Stimulated activated naive CD4-positive, alpha-beta T cell treated with Interleukin-2 at 50 U/mL for 16 hours (primary cell): ENCODE measurements at places on chromosomes 6 and 20.

DNA sequence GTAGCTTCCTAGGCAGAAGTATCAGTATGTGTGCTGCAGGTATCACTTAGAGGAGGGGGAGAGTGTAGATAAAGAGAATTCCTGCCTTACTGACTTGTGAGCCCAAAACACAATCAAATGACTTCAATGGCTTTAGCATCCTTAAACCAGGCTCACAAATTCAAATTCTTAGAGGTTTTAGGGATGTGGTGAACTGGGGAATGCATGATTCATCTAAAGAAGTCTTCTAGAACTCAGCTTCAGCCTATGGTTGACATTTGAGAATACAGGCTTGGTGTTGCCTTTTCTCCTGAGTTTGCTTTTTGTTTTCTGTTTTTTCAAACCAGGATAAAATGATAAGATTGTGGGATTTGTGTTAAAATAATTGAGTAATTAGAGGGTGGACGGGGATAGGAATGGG is 14.4 kb downstream of the SNRPC start:
- DNase-seq: no peak

DNA sequence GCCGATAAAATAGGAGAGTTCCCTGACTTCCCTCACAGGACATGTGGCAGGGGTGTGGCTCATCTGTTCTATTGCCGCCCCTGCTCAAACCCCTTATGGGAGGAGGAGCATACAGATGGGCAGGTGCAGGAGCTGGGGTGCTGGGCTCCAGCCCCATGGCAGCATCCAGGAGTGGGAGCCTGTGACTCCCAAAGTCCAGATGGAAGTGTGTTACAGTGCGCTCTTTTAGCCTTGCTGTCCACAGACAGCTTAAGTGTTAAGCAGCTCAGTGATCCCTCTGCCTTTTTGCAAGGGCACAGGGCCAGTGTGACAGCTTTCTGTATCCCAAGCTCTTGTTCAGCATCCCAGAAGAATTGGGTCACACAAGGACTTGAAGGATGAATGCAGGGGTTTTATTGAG is 212.3 kb upstream of the MYLIP start:
- no peak for DNase-seq

GRCh38 chr20:38126146-38126921 is 38.7 kb downstream of the TGM2 start:
- no peak for DNase-seq

DNA sequence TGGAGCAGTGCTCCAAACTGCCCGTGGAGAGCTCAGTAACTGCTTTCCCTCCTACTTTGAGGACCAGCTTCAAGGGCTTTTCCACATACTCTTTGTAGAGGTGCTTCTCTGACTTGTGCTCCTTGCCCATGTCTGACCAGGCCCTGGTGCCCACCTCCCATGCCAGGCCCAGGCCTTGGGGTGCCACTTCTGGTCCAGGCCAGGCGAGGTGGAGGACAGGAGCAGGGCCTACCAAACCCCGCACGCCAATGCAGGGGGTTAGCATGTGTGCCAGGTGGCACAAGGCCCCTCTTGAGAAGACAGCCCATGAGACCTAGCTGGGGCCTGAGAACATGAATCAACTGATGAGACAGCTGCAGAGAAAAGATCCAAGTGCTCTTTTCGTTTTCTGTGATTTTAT is 47.0 kb upstream of the PLN start:
- DNase-seq: no peak

- DNase-seq: no peak
Measured at GRCh38 chr6:8400663-8401062, 34.7 kb downstream of the SLC35B3 start.

GRCh38 chr6:116564921-116565872 is 6.1 kb upstream of the RWDD1 start:
- no peak for DNase-seq

DNA sequence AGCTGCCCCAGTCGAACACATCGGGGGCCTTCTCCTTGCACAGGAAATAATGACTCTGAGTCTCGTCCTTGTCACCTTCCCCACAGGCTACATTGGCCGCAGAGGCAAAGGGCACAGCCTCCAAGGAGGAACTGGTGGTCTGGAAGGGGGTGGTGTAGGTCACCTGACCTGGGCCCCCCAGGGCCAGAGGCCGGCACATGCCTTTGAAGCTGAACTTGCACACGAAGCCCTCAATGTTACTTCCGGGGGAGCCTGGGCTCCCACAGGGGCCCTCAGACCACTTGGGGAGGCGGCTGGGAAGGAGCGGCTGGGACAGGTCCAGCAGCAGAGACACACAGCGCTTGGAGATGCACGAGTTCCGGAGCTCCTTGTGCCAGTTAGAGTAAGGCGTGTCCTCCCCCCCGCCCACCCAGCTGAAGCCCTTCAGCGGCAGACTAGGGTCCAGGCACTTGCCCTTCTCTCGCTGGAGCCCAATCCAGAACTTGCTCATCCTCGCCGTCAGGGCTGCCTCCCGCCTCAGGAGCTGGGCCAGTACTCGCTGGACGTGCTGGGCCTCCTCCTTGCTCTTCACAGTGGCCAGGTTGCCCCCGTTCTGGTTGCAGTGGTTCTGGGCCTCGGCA is 578 bp downstream of the CD93 start:
- no peak for DNase-seq

DNA sequence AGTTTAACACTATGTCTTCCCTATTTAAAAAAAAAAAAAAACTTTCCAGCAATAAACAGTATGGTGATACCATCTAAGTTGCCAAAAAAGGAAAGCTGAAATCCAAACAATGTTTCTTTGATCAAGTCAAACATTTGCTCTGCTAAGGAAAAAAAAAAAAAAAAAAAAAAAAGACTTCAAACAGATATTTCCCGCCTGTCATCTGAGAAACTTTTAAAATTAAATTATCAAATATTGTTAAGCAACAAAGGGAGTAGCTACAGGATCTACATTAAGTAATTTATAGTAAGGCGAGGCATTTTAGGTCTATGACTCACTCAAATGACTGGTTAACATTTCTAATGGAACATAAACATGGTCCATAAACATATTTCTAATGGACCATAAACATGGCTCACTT is 121.2 kb downstream of the DST start:
- DNase-seq: no peak

- no peak for DNase-seq
Measured at GRCh38 chr20:39713076-39713840, 751.1 kb downstream of the DHX35 start.

DNA sequence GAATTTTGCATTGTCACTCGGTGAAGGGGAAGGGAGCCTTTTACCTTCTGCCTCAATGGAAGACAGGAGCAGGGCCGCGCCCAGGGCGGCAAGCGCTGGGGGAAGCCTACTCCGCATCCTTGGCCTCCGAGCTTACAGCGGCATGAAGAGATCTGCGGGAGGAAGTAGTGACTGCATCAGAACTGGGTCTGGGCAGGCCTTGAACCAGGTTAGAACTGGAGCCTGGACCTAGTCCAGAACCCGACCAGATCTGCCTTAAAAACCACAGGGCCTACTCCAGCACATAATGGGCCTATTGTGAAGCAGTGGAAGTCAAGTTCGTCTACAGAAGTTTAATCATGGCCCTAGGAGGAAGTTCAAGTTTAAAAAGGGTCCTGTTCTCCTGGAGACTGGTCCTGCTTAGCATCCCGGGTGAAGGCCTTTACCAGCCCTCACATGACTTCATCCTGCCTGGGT is 3.1 kb downstream of the COL12A1 start:
- DNase-seq: no peak

DNA sequence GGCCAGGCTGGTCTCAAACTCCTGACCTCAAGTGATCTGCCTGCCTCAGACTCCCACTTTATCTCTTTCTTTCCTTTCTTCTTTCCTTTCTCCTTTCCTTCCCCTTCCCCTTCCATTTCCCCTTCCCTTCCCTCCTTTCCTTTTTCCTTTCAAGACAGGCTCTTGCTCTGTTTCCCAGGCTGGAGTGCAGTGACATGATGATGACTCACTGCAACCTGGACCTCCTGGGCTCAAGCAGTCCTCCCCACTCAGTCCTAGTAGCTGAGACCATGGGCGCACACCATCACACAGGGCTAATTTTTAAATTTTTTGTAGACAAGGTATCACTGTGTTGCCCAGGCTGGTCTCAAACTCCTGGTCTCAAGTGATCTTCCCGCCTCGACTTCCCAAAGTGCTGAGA is 377.6 kb upstream of the ZFP64 start:
- no peak for DNase-seq

DNA sequence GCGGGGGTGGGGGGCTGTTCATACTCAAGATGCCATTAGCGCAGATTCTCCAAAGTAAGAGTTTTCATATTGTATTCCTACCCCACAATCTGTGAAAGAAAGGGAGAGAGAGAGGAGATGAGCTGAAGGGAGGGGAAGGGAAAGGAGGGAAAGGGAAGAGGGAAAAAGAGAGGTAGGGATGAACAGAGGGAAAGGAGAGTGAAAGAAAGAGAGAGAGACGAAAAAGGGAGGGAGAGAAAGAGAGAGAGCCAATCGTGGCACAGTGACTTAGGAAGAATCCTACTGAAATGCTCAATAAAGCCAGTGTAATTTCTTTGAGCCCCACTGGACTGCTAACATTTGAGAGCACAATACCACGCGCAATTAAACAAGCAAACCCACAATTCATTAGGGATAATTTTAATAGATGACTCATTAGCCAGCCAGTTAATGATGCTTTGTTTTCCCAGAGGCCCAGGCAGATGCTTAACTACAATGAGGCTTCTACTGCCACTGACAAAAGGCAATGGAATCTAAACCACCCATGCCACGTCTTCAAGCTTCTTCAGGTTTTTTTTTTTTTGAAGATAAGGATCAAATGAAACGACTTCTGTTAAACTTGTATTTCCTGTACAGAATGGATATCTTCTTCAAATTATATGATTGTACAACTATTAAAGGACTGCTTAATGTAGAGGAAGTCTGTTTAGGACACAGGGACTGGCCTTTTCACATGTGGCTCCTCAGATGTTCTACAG is 306.8 kb downstream of the FOXC1 start:
- no peak for DNase-seq

GRCh38 chr6:37936150-37936549 is 116.6 kb downstream of the ZFAND3 start:
- no peak for DNase-seq

GRCh38 chr6:56043076-56043475 is 167.7 kb upstream of the BMP5 start:
- no peak for DNase-seq

GRCh38 chr6:8881663-8882062 is 446.3 kb upstream of the SLC35B3 start:
- DNase-seq: no peak
